ENCODE measurements at places on chromosomes 1 and 21.

GRCh38 chr1:102967786-102968185 is 140.5 kb downstream of the COL11A1 start:
- DNase-seq = no peak

- DNase-seq = no peak
Observed at GRCh38 chr1:10623686-10624145, 149.0 kb downstream of the PEX14 start.

GRCh38 chr1:184387476-184388318 is 868 bp downstream of the C1orf21 start:
- DNase-seq = peak; percentile 17

DNA sequence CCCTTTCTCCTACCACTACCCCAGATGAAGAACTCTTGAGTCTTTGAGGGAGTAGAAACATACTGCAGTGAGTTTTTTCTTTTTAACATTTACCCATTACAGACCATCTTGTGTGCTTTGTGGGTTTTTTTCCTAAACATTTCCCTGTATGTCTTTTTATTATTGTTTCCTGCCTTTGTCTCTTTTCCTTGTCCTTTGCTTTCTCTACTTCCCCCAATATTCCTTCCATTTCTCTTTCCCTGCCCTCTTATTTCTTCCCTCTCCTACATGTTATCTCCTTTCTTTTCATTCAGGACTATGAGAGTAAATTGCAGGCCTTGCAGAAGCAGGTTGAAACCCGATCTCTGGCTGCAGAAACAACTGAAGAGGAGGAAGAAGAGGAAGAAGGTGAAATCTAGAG is 79.1 kb upstream of the PGD start:
- no peak for DNase-seq

DNA sequence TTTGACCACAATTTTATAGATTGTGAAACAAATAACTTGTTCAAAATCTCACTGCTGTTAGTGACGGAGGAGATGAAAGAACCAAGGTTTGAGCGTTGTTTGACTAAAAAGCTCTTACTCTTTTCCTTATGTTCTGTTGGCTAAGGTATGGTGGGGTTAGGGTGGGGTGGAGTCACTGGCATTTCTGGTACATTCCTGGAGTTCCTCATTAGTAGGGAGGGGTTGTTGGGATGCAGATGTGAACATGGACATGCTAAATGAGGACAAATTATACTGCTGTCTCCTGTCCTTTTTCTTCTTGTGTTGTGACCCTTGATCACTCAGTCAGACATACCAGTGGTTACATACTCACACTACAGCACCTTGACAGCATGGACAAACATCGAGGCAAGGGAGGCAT is 26.2 kb upstream of the CD1D start:
- no peak for DNase-seq

DNA sequence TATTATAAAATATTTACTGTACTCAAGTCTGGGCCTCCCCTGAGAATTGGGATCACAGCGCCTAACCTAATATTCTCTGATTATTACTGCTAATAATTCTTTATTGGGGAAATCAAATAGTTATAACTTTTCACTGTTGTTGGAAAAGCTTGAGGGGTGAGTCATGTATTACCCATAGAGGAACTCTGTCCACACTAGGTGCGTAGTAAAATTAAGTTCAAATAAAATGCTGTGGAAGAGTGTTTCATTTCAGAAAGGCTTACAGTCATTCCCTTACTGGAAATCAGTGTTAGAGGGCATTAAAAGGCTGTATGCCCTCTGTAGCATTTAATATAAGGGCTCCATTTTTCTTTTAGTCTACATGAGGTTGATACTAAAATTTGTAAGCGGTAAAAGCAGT is 135.0 kb upstream of the NFIA start:
- no peak for DNase-seq

- DNase-seq = no peak
Observed at GRCh38 chr1:43440358-43440757, 13.4 kb downstream of the HYI start.
